ENCODE measurements at places on chromosomes 12 and 14. TPM values are rescaled to one million over a fixed set of nuclear protein-coding genes. Genes with fewer than 3 reads are reported as not detected.

Gene CNTN1
- total RNA-seq, result not detected

Gene SYCP3
- total RNA-seq, result not detected

Gene SPTB
- total RNA-seq, result under 0.01 TPM

Gene GPATCH2L
- total RNA-seq, result 74.3 TPM

Gene KRT3
- not detected for total RNA-seq

Gene ANKRD9
- total RNA-seq, result 8.4 TPM

Gene PLEKHG7
- not detected for total RNA-seq

Gene OAS2
- 16.5 TPM for total RNA-seq

Gene AQP2
- total RNA-seq, result not detected

Gene ACYP1
- 8.7 TPM for total RNA-seq

Gene BIN2
- not detected for total RNA-seq

Gene BATF
- total RNA-seq, result 0.16 TPM

Gene PRPH
- total RNA-seq, result not detected

Gene SERPINA9
- not detected for total RNA-seq

Gene P3H3
- 30.2 TPM for total RNA-seq

Gene TMPRSS12
- total RNA-seq, result not detected

Gene FAM90A1
- total RNA-seq, result not detected

Gene DDX23
- 84.2 TPM for total RNA-seq

Gene TAS2R7
- total RNA-seq, result not detected

Gene OTUB2
- total RNA-seq, result 1.2 TPM

Gene SSPN
- total RNA-seq, result under 0.01 TPM

Gene SMIM41
- total RNA-seq, result 0.13 TPM

Gene HCAR2
- not detected for total RNA-seq

Gene MGAT4C
- not detected for total RNA-seq

Gene GPR84
- total RNA-seq, result 0.16 TPM

Gene SERPINA10
- not detected for total RNA-seq

Gene JAG2
- total RNA-seq, result 197 TPM

Gene AJUBA
- total RNA-seq, result 94.0 TPM

Gene KLRC4
- total RNA-seq, result not detected

Gene MIP
- 0.38 TPM for total RNA-seq

Gene INSM2
- not detected for total RNA-seq

Gene ENDOU
- 0.13 TPM for total RNA-seq

Gene A2ML1
- total RNA-seq, result not detected

Gene SLC4A8
- 2.1 TPM for total RNA-seq

Gene C12orf43
- total RNA-seq, result 18.3 TPM

Gene SIRT4
- 1.1 TPM for total RNA-seq

Gene CCDC177
- not detected for total RNA-seq

Gene DLGAP5
- total RNA-seq, result 19.0 TPM
